ENCODE measurements at places on chromosomes 5 and 9. TPM values are rescaled to one million over a fixed set of nuclear protein-coding genes. Genes with fewer than 3 reads are reported as not detected.

ARRDC3 gene
- total RNA-seq: 47.6 TPM

SARDH gene
- 5.1 TPM for total RNA-seq

ZNF483 gene
- 28.6 TPM for total RNA-seq

NR5A1 gene
- total RNA-seq: 43.5 TPM

IFNB1 gene
- total RNA-seq: not detected

HAVCR1 gene
- total RNA-seq: 1.1 TPM

PDE6A gene
- total RNA-seq: 4.6 TPM

SPINK7 gene
- total RNA-seq: not detected

ANKRD33B gene
- 5.6 TPM for total RNA-seq

CFAP77 gene
- 13.6 TPM for total RNA-seq

COL5A1 gene
- 20.8 TPM for total RNA-seq

ANKRD18B gene
- total RNA-seq: 49.4 TPM

DOK3 gene
- total RNA-seq: 10.7 TPM

PNPLA7 gene
- 10.9 TPM for total RNA-seq

DNA sequence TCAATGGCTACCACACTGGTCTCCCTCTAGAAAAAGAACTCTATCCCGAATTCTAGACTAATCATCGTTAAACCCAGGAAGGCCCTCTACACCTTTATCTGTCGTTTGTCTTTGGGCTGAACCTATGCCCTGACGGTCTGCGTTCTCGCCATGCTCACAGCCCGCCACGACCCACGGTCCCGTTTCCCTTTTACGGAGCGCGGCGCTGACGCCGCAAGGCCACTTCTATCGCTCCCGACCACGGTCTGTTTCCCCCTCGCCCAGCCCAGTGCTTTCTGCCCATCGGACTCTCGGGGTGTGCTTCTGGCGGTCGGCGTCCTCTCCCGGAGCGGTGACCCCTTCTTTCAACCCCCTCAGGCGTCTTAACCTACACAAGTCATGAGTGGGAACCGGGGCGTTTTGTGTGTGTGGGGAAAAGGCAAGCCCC is 974 bp downstream of the C9orf40 start:
- DNase-seq: peak; percentile 34

GRCh38 chr9:131038256-131039128 is 29.5 kb downstream of the LAMC3 start:
- DNase-seq: no peak

DNA sequence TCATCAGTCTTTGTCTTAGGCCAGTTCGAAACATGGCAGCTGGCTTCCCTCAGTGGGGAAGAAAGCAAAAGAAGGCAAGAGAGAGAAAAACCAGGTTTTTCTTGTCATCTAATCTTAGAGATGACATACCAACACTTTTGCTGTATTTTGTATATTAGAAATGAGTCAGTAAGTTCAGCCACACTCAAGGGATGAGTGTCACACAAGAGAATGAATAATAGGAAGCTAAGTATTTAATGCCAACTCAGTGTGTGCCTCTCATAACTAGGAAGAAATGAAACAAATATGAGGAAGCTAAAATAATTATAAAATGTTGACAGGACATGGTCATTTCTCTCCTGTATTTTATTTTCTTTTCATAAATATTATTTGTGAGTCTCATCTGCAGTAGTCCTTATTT is 65.3 kb downstream of the CDH12 start:
- no peak for DNase-seq

GRCh38 chr5:123441408-123441807 is 18.2 kb upstream of the CEP120 start:
- no peak for DNase-seq

DNA sequence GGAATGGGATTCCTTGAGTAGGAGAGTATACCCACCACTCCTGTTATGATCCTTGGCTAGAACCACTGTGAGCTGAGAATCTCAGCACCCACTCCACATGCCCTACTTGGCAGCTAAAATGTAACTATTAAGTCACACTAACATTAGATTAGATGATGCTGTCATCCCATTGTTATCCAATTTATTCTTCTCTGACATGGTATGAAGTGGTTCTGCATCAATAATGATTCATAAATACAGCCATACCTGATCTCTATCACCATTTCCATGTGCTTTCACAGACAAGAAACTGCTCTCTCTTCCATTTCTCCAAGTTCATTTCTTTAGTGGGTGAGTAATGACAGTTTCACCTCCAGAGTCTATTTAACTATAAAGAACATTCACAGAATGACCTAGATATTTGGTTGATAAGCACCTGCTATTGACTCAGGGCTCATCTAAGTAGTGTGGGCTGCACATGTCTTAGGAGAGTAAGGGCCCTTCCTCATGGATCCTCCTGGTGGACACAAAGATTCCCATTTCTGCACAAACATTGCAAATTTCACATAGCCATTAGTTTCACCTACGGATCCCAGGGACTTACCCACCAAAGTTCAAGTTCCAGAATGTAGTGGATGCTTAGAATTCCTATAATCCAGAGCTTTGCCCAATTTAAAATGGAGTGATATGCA is 187.9 kb downstream of the EBF1 start:
- no peak for DNase-seq

- no peak for DNase-seq
Measured at GRCh38 chr5:17255471-17256021, 38.1 kb downstream of the BASP1 start.

DNA sequence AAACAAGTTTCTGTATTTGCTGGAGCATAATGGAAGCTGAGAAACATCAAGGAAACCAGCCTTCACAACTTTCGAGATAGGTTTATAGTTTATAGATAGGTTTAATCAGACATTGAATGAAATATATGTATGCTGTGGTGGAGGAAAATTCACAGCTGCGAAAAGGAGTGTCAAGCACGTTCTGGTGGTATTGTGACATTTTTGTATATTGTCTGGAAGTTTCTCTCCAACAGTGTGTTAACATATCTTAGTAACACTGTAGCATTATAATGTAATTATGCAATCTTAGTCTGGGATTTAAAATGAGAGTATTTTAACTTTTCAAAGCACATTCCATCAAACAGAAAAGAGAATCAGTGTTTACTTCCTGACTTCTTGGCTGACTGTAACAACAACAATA is 50.0 kb downstream of the FCHO2 start:
- DNase-seq: no peak

- DNase-seq: no peak
Measured at GRCh38 chr9:124694414-124695279, 76.5 kb downstream of the NR6A1 start.

DNA sequence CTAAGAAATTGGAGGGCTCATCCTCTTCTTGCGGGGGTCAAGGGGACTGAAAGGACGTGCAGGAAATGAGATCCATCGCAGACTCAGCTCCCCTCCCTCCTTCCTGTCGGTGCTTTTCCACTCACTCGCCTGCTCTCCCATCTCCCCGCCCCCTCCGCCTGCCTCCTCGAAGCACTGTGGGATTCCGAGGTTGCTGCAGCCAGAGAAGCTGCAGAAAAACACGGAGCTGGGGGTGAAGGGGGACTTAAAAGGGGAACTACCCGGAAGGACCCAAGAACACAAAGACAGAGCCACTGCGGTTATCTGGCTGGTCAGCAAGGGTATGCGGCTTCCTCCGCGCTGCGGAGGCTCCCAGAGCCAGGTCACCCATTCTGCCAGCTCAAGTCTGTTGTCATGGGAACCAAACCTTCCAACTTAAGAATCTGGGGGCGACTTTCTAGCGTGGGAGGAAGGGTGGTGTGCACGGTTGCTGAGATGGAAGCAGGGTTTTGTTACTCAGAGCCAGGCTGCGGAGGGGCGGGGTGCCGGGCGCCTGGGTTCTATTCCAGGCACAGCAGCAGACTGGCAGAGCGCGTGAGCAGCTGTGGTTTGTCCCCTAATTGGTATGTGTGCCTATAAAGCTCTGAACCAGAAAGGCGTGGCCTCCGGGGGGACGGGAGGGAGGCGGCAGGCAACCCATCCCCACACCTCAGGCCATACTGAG is 24.9 kb downstream of the PCDHGC5 start:
- peak; percentile 90 for DNase-seq

DNA sequence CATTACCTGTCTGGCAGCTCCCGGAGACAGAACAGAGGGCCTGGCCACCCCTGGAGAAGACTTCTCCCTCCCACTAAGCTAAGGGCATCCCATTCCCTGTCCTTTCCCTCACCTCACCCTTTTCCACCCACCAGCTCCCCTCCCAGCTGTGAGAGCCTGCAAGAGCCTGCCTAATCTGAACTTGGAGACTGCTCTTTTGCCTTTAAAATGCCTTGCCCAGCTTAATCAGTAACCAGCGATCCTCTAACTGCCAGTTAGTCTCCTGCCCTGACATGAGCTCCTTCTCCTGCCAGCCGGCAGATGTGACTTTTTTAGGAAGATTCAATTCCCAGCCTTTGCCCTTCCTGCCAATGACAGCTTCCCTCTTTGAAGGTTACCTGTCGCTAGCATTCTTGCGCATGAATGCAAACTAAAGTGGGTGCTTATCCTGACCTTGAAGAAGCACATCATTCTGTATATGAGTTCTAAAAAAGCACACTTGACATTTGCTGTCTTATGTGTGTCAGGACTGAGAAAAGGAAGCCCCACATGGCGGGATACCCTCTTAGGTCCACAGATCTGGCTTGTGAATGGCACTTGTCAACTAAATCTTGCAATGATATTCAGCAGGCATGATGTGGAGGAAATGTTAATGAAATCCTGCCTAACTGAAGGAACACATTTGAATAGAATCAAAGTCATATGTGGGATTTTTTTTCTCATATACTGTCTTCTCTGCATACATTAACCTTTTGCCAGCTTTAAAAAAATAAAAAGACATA is 411.2 kb upstream of the SLC30A5 start:
- no peak for DNase-seq

DNA sequence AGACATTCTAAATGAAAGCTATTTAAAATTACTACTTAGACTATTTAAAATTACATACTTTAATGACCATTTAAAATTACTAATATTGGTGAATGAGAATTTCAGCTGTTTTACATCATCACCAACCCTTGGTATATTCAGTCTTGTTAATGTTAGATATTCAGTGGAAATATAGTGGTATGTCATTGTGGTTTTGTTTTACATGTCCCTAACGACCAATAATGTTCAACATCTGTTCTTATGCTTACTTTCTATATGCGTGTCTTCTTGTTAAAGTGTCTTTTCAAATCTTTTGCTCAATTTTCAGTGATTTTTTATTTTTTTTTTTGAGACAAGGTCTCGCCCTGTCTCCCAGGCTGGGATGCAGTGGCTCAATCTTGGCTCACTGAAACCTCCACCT is 279.3 kb upstream of the TARS1 start:
- no peak for DNase-seq

GRCh38 chr9:134396258-134396742 is 70.0 kb downstream of the RXRA start:
- DNase-seq: no peak

- DNase-seq: no peak
Measured at GRCh38 chr5:163635631-163636030, 130.2 kb downstream of the MAT2B start.

DNA sequence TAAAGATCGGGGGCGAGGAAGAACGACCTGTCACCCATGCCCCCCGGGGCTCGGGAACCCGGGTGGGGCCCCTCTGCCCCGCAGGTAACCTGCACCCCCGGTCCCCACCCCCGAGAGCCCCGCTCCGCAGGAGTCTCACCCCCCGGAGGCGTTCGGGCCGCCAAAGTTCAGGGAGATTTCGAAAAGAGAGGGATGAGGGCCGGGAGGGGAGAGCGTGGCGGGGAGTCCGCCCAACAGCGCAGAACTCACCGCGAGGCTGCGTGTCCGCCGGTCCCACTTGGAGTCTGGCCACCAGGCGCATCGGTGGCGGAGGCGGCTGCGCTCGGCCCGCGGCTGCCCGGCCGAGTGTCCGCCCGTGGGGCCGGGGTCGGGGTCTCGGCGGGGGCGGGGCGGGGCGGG is at the start of gene PHF19:
TSS of gene PHF19 (minus strand) at position 347 of the 399 bp plus-strand sequence. CDS start 2,447 bp downstream, outside the sequence.
- DNase-seq: no peak

DNA sequence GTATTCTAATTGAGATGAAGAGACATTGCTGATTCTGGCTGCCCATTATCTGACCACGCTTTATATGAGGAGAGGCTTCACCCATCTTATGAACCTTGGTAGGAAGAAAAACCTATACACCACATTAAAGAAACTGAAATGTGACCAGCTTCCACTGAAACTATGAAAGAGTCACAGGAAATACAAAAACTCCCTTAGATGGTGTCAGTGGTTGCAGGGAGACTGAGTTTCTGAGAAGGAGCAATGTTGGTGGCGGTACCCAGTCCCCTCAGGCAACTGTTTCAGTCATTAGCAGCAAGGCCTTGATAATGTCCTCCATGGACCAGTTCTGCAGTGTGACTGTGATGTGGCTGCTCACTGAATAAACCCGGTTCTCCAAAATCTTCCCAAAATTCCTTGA is 110.5 kb upstream of the FTMT start:
- no peak for DNase-seq

DNA sequence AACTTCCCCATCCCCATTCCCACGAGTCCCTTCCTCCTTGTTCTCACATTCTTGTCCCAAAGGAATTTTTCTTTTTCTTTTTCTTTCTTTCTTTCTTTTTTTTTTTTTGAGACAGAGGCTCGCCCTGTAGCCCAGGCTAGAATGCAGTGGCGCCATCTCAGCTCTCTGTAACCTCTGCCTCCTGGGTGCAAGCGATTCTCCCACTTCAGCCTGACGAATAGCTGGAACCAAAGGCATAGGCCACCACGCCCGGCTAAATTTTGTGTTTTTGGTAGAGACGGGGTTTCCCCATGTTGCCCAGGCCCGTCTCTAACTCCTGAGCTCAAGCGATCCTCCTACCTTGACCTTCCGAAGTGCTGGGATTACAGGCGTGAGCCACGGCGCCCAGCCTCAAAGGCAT is 751 bp downstream of the DNAI1 start:
- DNase-seq: no peak

DNA sequence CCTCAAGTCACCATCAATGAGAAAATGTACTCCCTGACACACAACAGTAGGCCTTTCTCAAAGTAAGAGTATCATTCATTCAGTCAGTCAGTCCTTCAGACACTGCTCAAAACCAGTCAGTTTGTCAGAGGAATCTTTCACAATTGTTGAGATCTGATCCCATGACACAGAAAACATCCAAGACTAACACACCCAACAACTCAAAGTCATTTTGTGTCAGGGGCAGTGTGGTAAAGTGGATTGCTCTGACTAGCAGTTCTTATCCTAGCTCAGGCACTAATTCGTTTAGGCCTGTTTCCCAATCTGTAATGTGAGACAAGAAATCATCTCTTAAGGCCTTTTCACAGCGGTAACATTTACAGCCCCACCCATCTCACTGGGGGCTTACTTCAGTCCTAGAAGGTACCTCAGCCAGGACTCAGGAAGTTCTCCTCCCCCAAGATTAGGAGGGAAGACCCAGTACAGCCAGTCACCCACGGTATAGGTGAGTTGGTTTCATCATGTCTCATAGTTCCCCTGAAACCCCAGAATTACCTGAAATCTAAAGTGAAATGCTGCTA is 31.9 kb downstream of the SH3TC2 start:
- DNase-seq: no peak

GRCh38 chr5:132674671-132675506 is 1.1 kb downstream of the IL4 start:
- no peak for DNase-seq

GRCh38 chr5:73743161-73743560 is 117.2 kb downstream of the ARHGEF28 start:
- no peak for DNase-seq

DNA sequence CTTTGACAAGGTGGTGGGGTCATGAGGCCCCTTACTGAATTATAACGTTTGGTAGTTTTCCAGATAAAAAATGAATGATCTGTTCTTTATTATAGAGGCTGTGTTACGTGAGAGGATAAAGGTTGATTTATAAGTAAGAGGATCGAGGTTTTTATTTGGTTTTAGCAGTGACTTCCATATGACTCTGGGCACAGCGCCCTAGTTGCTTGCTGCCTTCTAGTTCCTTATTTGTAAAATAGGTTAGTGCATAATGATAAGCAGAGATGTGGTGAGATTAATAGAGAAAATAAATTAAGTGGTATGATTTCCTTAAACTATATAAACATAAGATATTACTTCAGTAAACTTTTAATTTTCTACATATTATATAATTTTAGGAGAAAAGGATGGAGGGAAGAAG is 29.8 kb downstream of the MRRF start:
- no peak for DNase-seq

Measured in testis (tissue), 5 donors.